Glutamatergic neuron (in vitro differentiated cells): ENCODE measurements at places on chromosomes 4 and X. TPM values are rescaled to one million over a fixed set of nuclear protein-coding genes. Genes with fewer than 3 reads are reported as not detected.

Gene RBM41
- total RNA-seq, result 18.9 TPM

Gene TBC1D19
- total RNA-seq, result 21.2 TPM

Gene PRPS2
- total RNA-seq, result 1.8 TPM

Gene MXRA5
- 0.25 TPM for total RNA-seq

Gene MTMR8
- 2.2 TPM for total RNA-seq

Gene RASL11B
- total RNA-seq, result 24.8 TPM

Gene CEP44
- total RNA-seq, result 29.0 TPM

Gene PPEF1
- total RNA-seq, result 3.9 TPM

Gene OTUD6A
- not detected for total RNA-seq

Gene RNF175
- total RNA-seq, result 2.1 TPM

Gene PROM1
- total RNA-seq, result 36.9 TPM

Gene CXCL11
- not detected for total RNA-seq

Gene TMEM154
- total RNA-seq, result 0.22 TPM

Gene CSAG1
- 0.98 TPM for total RNA-seq
